ENCODE measurements at places on chromosomes 7 and 10.

- no peak for DNase-seq
These were observed 97.0 kb upstream of the NPVF start for GRCh38 chr7:25325186-25325757.

- DNase-seq: no peak
These were observed 3.2 kb downstream of the DPYSL4 start for GRCh38 chr10:132189810-132190422.

DNA sequence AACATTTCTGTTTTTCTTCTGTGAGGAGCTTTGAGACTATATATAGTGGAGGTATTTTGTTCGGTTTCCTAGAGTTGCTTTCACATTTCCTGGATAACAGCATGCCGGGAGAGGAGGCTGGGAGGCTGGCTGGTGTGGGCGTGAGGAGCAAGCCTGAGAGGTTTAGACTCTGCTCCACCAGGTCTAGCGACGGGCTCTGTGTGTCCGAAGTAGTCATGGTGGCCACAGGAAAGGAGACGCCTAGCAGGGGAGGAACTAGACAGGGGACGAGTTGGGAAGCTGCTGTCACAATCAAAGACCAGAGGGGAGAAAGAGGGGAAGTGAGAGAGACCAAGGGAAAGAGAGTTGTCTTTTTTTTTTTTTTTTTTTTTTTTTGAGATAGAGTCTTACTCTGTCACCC lies 19.6 kb downstream of the PTPRE start:
- no peak for DNase-seq

DNA sequence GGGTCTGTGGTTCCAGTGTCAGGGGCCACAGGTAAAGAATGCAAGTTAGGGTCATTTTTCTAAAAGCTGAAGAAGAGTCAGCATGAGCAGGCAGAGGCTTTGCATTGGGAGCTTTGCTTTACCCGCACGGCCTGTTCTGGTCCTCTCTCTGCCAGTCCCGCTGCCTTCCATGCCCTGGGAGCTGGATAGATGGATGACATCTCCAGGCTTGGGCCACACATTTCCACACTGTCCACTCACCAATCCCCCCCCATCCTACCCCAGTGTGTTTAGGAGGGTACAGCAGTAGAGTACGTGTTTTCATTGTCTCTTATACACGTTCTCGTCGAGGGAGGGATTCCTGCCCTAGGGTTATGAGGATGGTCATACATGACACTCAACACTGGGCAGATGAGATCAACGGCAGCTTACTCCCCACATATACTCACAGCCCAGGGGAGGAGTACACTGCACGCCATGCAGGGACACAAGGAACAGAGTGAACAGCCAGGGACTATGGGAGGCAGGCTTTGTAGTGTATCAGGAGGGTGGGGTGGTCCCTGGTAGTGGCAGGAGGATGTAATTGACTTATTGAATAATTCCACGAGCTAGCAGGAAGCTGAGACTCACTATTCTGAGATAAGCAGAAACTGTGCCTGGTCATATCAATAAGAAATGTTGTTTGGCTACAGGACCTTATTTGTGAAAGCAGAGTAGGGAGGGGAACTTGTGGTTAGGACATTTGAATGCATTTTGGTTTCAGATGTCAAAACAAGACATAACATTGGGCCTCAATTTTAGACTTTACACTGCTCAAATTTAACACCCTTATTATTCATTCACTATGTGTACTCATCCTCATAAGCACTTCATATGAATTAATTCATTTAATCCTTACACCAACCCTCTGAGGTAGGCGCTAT lies 36.6 kb downstream of the PLPP4 start:
- DNase-seq: no peak

DNA sequence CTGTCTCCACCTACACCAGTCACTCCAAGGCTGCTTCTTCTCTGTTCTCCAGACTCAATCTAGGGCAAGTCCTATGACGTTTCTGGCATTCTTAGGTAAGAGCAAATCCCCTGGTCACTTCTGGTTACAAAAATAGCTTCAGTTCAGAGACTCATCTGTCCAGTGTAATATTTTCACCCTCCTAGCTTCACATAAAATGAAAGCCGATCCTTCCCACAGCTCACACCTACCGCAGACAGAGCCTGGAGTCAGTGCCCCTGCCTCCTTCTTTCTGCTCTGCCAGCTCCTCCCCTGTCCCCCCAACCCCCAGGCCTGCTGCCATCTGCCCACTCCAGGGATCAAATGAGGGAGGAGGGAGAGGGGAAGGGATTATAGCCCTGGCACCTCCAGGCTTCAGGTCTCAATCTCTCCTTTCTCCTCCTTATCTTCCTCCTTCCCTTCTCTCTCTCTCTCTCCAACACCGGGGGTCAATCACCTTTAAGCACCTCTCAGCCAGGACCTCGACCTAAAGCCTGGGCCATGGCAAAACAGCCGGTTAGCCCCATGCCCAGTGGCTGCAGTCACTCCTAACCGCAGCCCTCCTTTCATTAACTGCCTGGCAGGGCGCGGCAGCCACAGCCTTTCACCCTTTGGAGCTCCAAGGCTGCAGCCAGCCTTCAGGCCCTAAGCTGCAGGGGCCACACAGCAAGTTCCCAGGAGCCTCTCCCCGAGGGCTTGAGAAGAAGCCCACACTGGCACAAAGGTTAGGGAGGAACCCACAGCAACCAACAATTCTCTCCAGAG lies 292.6 kb upstream of the MGMT start:
- no peak for DNase-seq

DNA sequence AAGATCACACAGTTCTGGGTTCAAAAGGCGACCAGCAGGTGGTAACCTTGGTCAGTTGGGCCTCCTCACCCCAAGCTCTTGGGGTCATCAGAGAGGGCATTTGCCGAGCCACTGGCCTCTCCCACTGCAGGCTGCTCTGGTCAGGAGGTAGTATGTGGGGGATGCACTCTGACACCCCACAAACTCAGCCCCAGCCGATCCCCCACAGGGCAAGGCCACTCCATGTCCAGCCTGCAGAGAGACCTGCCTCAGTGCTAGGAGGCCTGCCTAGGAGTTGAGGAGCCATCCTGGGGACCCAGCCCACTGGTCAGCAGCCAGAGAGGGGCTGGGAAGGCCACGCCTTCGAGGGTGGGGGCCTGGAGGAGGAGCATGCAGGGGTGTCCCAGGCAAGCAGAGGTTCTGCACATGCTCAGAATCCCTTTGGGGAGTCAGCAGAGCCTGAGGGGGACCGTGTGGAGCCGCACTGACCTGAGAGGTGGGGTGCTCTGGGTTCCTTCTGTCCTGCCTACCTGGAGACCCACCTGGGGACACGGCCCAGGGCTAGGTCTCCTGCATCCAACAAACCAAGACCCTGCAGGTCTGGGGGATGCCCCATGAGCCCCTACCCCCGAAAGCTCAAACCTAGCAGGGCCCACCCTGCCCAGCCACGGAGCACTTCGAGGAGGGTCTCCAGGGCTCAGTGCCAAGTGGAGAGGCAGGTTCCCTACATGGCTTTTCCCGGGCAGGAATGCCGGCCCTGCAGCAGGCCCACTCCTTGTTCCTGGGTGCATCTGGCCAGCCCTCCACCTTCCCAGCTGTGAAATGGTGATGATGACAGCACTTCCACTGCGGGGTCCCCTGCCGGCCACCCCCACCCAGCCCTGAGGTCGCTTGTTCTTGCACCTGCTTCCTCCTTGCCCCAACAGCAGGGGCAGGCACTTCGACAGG lies 58.5 kb downstream of the RASGEF1A start:
- DNase-seq: no peak

DNA sequence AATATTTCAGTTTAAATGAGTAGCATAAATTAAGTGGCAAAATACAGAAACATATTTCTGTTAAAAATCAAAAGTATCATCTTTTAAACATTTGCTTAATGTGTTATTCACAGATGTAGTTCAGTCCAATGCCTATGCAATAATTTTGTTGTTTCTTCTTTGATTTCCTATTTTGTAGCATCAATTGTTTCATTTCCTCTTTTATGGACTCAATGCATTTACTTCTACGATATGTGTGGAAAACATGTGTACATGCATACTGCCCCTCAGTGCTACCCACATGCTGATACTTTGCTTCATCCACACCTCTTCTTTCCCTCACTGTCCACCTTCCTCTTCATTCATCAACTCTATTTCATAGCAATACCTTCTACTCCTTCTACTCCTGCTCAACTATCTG lies 108.1 kb downstream of the PTN start:
- no peak for DNase-seq

GRCh38 chr7:94355454-94355853 lies 39.2 kb upstream of the COL1A2 start:
- DNase-seq: peak; percentile 65

DNA sequence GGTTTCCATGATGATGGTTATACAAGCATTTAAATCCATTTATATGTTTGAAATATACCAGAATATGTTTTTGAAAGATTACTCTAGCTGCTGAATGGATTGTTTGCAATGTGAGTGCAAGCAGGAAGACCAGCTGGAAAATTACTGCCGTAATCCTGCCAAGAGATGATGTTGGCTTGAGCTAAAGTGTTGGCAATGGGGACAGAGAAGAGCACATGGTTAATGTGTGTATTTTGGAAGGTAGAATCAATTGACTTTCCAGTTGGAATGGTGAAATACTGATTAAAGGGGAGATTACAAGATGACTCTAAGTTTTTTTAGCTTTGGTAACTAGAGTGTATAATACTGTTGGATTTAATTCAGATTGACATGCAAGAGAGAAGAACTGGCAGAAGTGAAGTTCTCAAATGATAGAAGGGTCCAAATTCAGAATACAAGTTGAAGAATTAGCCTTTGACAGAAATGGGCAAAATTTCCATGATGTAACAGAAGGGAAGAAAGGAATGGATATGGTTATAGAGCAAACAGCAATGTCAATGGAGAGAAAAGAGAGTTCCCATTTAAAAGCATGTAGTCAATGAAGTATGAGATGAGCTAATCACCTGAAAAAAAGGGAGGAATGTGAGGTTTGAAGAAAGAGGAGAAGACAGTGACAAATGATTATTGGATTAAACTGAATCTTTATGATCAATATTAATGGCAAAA lies 422.0 kb downstream of the CDC14C start:
- DNase-seq: peak; percentile 6

- peak; percentile 87 for DNase-seq
These were observed 283.7 kb downstream of the ZEB1 start for GRCh38 chr10:31602541-31603234.

GRCh38 chr10:110842326-110842904 lies 29.3 kb upstream of the PDCD4 start:
- no peak for DNase-seq

Measured in fibroblast of the aortic adventitia (primary cell).